ENCODE measurements at places on chromosomes 7 and 10.
A peak's percentile ranks its signal among the peaks of the same experiment; 100 is the strongest.

DNA sequence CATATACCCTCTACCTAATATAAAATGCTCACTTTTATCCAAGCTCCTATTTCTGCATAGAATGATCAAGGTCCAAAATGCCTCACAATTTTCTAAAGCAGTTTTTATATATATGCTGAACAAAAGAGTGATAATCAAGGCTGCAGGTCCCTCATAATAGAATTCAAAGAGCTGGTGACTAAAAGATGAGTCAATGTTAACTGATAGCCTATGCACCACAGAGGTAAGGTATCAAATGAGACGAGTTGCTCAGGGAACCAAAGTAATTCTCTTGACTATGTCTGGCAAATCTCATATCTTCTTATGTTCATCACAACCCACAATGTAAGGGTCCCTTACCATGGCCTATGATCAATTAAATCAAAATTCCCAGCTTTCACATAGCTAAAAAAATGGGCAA, 15.2 kb downstream of the PDZD8 start:
- DNase-seq, result no peak

DNA sequence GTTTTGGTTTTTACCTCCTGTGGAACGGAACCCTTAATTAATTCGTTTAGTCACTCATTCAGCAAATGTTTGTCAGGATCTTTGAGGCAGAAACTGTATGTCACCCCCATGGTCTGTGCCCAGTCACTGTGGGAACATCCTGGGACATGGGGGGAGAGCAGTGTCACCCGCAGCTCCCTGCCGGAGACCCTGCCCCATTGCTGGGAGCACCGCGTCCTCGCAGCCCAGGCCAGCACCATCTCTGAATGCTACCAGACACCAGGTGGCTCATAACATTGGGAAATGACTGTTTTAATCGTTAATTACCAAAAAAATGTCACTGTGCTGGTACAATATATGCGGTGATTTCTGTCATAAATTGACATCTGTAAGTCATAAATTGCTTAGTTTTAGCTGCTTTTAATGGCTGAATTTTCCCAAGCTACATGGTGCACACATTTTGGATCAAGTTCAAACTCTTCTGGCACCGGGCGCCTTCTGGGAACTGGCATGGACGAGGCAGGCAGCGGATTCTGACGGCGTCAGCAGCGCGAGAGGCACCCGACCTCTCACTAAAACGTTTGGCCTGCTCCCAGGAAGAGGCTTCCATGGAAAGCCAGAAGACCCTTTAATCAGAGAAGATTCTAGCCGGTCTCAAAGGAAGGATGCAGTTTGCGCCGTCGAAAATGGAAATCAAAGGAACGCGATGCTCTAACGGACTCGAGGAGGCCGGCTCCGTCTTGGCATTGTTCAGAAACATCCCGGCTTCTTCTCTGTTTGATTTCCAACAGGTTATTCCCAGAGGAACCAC, 184.2 kb downstream of the ADARB2 start:
- peak; percentile 63 for DNase-seq

GRCh38 chr7:146700015-146700560, 583.5 kb downstream of the CNTNAP2 start:
- no peak for DNase-seq

- DNase-seq, result no peak
Observed at GRCh38 chr10:35367982-35368381, 31.7 kb downstream of the CCNY start.
